Activated CD4-positive, alpha-beta memory T cell treated with anti-CD3 and anti-CD28 coated beads, Interleukin-2, amount 10 ng/mL, durations not matched to agents 7 days and 5 days (primary cell): ENCODE measurements at places on chromosomes 5 and 9.

GRCh38 chr5:155260798-155261197 lies 247.2 kb downstream of the KIF4B start:
- DNase-seq, result no peak

DNA sequence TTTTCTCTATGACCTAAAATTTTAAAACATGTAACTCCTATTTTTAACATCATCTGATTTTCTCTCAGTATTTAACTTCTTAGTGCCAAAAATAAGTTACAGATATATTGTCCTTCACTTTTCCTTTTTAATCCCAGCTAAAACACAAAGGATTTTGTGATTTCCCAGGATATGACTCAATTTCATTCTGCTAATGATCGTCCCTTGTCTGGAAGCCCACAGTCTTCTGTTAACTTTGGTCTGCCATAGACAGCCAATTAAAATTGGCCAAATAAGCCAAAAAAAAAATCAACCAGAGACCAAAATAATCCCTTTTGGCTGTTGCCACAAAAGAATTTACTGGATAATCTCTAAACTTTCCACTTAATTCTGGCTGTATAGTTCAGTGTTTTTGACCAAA lies 124.5 kb upstream of the FST start:
- DNase-seq, result no peak

GRCh38 chr5:14503681-14504331 lies 77.8 kb upstream of the OTULINL start:
- DNase-seq, result no peak

DNA sequence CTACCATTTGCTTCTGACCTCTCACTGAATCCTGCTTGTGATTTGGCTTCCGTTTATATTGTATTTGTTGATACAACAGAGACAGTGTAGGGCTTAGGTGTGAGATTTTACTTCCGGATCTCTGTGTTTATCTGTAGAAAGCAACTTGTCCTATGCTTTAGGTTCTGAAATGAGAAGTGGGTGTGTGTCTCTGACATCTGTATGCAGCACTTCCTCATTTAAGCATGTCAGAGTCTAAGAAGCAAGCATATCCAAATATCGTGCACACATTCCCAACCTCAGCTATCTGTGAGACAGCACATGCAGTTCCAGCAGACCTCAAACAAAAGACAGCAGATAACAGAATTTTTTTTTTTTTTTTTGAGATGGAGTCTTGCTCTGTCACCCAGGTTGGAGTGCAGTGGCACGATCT lies 16.3 kb downstream of the KLF9 start:
- DNase-seq, result no peak

- DNase-seq, result no peak
Measured at GRCh38 chr5:72013766-72014624, 93.3 kb upstream of the MAP1B start.

DNA sequence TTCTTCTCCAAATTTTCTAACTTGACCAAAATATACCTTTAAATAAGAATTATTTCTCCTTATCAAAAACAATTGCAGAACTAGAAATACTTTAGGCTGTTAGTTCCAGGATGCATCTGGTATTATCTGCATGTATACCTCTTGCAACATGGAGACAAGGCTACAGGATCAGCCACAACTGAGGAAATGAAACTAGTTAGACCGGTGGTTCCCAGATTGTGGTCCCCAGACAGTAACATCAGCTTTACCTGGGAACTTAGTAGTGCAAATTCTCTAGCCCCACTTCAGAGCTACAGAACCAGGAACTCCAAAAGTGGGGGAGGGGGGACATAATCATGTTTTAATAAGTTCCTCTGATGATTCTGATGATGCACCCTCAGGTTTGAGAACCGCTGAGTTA lies 61.6 kb upstream of the C9orf72 start:
- DNase-seq, result no peak

DNA sequence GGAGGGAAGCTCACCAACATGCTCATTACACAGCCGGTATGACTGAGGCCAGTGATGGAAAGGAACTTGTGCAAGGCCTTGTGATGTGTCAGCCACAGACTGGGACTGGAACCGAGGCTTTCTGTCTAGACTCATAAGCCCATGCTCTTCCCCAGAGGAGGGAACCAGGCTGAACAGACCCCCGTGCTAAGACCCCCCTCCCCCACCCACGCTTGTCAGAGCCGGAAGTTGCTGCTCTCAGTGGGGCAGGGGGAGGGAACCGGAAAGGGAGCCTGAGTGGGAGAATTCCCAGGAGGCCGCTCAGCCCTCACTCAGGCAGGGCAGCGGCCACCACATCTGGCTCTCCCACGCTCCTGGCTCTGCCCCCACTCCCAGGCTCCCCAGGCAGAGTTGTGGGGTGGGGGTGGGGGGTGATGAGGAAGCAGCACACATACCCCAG lies 4.1 kb upstream of the PDGFRB start:
- no peak for DNase-seq

GRCh38 chr9:23322392-23322791 lies 503.6 kb downstream of the ELAVL2 start:
- DNase-seq, result no peak

- peak; percentile 27 for DNase-seq
Measured at GRCh38 chr9:3385871-3386270, 139.9 kb downstream of the RFX3 start.

DNA sequence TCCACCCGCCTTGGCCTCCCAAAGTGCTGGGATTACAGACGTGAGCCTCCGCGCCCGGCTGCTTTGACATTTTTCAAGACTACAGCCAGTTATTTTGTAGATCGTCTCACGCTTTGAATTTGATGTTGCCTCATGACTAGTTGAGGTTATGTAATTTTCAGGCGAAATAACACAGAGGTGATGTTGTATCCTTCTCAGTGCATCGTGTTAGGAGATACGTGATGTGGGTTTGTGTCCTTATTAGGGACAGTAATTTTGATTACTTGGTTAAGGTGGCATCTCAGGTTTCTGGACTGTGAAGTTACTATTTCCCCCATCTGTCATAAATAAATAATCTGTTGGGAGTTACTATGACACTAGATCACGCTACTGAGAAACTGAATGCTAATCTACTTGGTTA lies 25.0 kb downstream of the CTNNA1 start:
- DNase-seq, result no peak

DNA sequence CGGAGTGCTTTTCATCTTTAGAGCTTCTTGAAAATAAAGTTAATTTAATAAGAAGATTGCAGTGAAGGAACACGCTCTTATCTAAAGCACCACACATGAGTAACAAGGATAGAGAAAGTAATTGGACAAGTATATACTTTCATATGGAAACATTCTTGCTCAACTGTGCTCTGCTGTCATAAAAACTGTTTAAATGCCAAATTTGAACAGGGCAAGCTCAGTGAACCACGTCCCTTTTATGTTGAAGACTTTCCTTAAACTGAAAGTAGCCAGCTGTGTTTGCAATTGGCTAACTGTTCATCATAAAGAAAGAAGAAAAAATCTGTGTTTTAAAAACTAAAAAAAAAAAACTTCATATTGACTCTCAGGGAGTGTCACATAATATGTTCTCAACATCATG lies 1610.7 kb upstream of the C9orf72 start:
- DNase-seq, result no peak

- DNase-seq, result no peak
Measured at GRCh38 chr9:93390953-93391515, 60.5 kb upstream of the FAM120A start.

DNA sequence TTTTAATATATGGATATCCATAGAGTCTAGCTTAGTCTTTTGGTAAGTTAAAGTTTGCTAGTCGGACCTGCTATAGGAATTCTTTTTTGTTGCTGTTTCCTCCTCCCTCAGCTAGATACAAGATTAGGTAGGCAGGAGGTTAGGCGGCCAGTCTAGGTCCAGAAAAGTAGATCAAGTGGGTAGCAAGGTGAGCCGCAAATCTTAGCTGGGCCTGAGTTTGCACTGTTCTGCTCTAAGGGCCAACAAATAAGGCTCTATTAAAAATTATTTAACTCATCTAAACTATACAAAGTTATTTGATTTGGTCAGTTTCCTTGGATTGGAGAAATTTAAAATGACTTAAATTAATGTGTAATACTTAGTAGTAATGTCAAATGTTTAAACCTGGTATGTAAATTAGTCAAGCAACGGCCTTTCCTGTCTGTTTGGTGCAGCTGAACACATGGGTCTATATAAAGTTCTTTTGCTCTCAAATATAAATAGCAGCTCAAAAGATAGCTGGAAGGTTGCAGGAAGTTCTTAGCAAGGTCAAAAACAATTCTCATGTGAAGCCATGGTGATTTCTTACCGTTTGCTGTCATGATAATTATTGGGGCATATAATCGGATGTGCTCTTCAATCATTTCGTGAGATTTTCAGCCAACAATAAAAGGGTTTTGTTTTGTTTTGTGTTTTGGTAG lies 72.0 kb downstream of the PRKACG start:
- DNase-seq, result no peak

DNA sequence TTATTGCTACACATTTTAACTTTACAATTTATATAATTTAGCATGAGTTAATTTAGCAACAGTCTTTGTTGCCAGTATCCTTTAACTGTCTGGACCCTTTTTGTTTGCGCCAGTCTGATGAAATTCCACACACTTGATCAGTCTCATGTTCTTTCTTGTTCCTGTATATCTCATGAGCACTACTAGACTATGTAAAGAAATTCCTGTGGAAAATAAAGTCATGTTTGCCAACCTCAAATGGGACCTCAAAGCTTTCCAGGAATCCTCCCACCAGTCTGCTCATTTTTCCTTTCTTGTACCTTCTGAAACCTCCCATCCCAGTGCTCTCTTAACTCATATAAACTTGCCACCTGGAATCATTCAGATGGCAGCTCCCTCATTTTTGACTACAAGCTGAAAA lies 8.0 kb downstream of the DMXL1 start:
- DNase-seq, result no peak

- no peak for DNase-seq
Measured at GRCh38 chr9:34463098-34463900, 4.7 kb downstream of the DNAI1 start.

DNA sequence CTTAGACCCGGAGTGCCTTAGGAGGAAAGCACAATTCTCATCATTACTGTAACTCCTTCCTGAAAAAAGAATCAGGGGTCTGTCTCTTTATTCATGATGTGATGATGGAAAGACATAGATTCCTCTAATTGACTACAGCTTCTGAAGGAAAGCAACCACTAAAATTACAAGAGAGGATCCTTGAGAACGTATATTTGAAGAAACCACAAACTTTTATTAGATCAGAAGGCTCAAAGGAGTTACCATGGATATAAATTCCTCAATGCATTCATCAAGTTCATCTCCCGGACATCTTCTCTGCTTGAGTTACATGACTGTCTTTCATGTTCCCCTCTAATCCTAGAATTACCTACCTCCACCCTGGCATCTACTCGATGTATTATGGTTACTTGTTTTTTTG lies 104.1 kb upstream of the PAPPA start:
- DNase-seq, result no peak

GRCh38 chr9:88580961-88581360 lies 46.0 kb downstream of the NXNL2 start:
- no peak for DNase-seq

GRCh38 chr5:76771705-76772405 lies 47.0 kb upstream of the F2RL1 start:
- DNase-seq, result no peak

- DNase-seq, result no peak
Measured at GRCh38 chr9:22307013-22307711, 139.5 kb upstream of the DMRTA1 start.

DNA sequence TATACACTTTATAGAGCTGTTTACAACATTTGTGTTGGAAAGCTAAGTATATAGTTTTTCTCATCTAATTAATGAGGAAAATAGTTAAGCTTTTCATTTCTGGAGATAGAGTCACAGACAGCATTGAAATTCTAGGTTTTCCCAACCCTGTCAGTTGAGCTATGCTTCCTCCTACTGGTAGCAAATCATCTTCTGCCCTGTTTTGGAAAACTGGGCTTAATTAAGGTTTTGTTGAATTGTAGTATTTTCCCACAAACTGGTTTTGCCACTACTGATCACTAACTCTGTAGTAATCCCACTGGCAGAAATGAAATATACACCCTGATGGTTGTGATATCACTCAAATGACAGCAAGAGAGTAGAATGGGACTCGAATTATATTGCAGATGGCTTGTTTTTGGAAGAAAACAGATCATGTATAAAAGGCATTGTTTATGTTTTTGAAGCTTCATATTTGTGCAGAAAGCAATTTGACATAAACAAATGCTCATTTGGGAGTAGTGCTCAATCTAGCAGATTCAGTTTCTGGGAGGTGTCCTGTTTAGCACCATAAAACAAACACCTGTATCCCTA lies 46.6 kb downstream of the CD180 start:
- no peak for DNase-seq

- no peak for DNase-seq
Measured at GRCh38 chr9:24602693-24603352, 57.1 kb upstream of the IZUMO3 start.

DNA sequence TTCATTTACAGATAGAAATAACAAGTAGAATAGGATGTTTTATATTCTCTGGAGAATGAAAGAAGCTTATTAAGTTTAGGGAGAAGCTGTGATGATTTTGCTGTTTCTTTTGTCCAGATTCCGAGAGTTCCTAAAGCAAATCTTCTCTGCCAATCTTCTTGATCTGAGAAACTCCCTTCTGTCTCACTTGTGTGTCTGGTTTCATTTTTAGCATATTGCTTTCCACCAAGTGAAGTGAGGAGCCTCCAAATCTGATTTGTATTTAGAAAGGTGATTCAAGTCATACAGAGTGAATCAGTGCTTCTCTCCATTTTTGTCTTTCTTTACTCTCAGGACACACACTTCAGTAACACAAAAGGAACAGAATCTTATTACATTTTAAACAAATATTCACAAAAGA lies 48.4 kb downstream of the STX17 start:
- DNase-seq, result no peak

DNA sequence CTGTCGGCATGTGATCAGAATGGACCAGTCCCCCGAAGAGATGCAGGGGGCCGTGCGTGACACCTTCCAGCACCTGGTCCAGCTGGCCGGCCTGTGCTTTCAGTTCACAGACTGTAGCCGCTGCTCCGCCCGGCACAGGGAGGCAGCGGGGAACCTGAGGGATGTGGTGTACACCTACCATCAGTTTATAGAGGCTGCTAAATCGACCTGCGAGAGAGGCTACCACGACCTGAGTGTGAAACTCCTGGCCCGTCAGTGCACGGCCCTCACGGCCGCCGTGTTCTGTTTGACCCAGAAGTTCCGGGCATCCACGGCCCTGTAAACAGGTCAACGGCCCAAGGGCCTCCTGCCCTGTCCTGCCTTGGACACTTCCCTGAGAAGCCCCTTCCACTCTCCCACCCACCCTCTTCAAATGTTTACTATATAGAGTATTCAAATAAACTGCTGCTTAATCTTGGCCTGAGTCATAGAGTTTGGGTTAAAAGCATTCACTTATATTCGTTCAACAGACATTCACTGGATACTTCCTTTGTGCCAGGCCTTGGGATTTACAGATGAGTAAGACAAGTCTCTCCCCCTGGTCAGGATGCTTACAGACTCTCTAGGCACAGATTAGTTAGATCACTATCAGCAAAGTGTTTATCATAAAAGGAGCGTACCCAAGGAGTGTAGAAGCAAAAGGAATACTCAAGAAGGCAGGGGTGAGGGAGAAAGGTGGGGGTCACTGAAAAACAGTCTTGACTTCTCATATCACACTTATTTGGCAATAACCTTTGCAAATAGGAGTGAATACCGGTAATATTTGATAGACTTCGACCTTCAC lies 6.9 kb upstream of the TRMT10B start:
- DNase-seq, result no peak
